Breast epithelium (tissue), 4 donors: ENCODE measurements at places on chromosomes 6 and 20. TPM values are rescaled to one million over a fixed set of nuclear protein-coding genes. Genes with fewer than 3 reads are reported as not detected.

Gene GZF1
- total RNA-seq: 19.9 TPM

Gene BPIFB2
- not detected for total RNA-seq

GRCh38 chr20:4040283-4041179 is 25.2 kb upstream of the RNF24 start:
- no peak for DNase-seq

Gene IMPG1
- total RNA-seq: not detected

GRCh38 chr6:63675138-63675537 is 39.5 kb downstream of the PHF3 start:
- DNase-seq: no peak

Gene DNAH8
- under 0.01 TPM for total RNA-seq

DNA sequence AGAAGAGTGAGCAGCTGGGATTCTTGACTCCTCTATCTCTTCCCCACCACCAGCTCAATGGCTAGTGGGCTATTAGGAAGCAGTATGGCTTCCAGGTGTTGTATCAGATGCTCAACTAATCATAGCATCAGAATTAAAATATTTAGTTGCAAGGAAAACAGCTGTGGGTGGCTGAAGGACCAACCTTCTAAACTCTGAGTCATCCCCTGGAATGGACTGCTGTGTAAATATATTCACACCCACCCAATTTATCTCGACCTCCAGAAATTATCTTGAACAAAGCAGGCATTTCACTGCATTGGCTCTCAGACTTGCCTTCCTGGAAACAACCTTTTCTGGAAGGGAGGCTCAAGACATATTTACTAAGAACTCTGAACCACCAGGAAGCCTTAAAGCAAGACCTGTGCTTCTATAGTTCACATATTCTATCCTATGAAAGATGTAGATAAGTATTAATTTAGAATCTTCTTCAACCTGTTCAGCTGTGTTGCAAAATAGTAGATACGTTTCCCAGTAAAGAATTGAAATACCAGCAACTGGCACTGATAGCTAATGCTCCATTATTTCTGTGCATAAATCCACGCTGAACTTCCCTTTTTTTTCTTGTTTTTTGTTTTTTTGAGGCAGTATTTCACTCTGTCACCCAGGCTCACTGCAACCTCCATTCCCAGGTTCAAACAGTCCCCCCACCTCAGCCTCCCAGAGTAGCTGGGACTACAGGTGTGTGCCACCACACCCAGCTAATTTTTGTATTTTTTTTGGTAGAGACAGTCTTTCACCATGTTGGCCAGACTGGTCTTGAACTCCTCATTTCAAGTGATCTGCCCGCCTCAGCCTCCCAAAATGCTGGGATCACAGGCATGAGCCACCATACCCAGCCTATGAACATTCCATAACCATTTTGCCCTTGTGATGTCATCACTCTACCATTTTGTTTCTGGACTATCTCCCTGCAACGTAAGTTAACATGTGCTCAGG is 56.9 kb upstream of the CD2AP start:
- DNase-seq: no peak
